Karpas-422 (cell line): ENCODE measurements at places on chromosomes 11 and 22. TPM values are rescaled to one million over a fixed set of nuclear protein-coding genes. Genes with fewer than 3 reads are reported as not detected.

Gene CCDC157
- 0.69 and 0.82 TPM in 2 replicates for total RNA-seq

Gene OR52I2
- not detected in 2 replicates for total RNA-seq

Gene APOL1
- total RNA-seq = 0.14 TPM in 1 of 2 replicates, not detected in the other

Gene QSER1
- 28.1 and 60.9 TPM in 2 replicates for total RNA-seq

Gene MPZL2
- total RNA-seq = not detected in 2 replicates
